Right lung (tissue), 10 donors: ENCODE measurements at places on chromosomes 4 and X. TPM values are rescaled to one million over a fixed set of nuclear protein-coding genes. Genes with fewer than 3 reads are reported as not detected.

Gene GBA3
- polyA plus RNA-seq, result not detected

Gene RBM46
- not detected for polyA plus RNA-seq

Gene CD38
- polyA plus RNA-seq, result 1.2 TPM

DNA sequence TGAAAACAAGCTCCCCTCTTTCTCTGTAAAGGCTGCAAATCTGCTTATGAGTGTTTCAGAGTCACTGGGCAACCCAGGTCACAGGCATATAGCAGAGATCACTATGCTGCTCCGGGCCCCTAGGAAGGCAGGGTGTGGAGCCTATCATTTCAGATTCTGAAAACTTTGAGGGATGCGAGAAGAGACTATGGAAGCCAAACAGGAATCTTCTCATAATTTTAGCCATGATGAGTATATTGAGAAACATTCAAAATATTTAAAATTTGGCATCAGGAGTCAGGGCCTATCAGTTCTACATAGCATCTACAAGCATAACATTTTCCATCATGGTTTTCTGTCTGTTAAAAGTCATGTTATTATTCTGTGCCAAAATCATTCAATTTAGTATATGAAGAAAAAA lies 61.7 kb upstream of the ATXN3L start:
- DNase-seq, result no peak

- no peak for DNase-seq
Observed at GRCh38 chr4:138553001-138553845, 311.1 kb upstream of the SLC7A11 start.

Gene HS6ST2
- polyA plus RNA-seq, result 17.8 TPM

DNA sequence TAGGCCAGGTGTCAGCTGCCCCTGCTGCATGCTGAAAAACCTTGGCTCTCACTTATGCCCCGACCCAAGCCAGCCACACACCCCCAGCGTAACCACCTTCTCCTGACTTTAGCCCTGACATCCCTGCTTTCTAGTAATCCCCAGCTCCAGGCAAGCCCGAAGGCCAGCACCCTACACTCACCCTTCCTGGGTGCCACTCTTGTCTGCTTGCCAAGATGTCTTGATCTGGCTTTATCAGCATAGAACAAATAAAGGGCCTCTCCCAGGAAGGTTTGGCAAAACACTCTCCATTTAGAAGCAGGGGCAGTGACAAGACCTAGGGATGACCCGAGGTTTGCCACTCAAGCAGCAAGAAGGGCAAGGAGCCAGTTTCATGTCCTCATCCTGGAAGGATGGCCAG lies 6.8 kb upstream of the MAP9 start:
- no peak for DNase-seq

GRCh38 chr4:44760142-44760898 lies 34.0 kb upstream of the GNPDA2 start:
- DNase-seq, result no peak

DNA sequence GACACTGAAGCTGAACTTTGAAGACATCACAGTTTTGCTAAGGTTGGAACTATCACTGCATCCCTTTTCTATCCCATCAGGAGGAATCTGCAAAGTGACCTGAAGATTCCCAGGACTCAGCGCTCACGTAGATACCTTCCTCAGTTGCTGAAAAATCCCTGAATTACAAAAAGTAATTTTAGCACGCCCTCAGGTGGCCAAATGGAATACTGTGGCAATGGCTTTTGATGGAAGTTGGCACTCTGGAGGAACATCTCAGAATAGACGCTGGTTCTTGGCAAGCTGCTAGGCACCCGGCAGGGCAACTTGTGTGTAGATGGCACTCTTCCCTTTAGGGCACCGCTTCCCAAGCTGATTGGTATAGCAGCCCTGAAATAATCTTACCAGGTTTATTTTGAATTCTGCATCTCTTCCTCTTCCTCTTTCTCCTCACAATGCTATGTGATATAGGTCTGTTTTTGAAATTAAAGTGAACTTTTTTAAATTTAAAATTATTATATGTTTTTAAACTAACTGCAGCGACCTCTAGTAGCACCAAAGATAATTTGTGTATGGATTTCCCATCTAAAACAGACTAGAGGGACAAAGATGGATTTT lies 16.3 kb upstream of the ESX1 start:
- DNase-seq, result no peak

Gene PIM2
- 6.9 TPM for polyA plus RNA-seq

- DNase-seq, result no peak
Observed at GRCh38 chr4:7487502-7487901, 52.8 kb upstream of the PSAPL1 start.

DNA sequence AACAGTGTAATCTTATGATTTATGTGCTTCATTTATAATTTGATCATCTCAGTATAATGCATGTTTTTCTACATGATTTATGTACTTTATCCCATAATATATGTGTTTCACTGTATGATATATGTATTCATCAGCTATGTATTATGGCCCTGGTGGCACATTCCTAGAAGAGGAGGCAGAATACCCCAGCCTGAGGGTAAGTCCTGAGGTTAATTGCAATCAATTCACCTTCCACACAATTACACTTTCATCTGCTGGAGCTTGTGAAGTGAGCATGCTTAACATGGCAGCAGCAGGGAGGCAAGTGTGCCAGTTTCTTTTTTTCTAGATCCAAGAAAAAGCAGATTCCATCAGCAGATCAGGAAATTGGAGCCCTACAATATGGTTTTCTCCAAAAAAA lies 81.2 kb downstream of the CXXC4 start:
- no peak for DNase-seq
